Large intestine (tissue), 12 donors: ENCODE measurements at places on chromosomes 7 and 10. TPM values are rescaled to one million over a fixed set of nuclear protein-coding genes. Genes with fewer than 3 reads are reported as not detected.

DNA sequence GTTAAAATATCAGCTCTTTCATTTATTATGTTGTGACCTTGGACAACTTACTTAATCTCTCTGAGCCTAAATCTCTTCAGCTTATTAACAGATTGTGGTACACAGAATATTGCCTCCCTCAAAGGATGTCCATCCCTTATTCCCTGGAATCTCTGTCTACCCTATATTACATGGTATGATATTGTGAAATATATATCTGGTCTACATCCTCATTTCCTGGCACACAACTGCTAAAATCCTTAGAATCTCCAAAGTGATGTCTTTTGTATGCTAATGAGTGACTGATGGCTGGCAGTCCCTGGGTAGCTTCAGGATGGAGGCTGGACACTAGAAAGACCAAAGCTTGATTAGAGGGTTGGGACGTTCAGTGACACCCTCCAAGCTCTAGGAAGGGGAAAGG, 25.8 kb downstream of the ZNF438 start:
- DNase-seq: no peak

ERLIN1 gene
- 73.6 TPM for polyA plus RNA-seq

GRCh38 chr7:142809671-142810070, 38.9 kb downstream of the PRSS2 start:
- DNase-seq: no peak

H2BK1 gene
- polyA plus RNA-seq: not detected

SEMA3E gene
- polyA plus RNA-seq: 0.82 TPM

DNA sequence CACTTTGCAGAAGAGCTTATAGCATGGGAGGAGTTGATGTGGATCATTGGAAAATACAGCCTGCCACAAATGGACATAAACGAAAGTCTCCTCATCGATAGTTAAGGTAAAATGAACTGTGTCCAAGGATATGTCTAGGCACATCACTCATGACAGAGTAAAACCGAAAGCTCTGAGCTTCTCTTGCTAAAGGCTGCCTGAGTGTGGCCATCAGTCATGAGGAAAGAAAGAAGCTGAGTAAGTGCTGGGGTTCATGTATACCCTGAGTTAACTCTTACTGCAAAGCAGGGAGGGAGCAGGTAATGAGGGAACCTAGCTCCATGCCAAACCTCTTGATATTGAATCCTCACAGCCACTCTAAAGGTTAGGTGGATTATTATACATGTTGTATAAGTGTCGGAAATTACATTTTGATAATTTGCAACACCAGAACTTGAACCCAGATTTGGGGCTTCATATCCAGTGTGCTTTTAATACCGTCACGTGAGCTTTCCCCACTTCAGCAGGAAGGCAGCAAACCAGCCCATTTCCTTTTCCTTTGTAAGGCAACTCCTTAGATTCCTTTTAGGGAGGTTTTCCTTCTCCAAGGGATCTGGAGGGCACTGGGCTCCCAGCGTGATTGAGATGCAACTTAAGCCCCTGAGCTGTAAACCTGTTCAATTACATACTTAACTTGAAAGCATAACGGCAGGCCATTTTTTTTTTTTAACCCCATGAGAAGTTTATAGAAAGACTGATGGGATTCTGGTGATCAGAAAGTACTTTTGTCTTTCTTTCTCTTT, 215.0 kb downstream of the PHF14 start:
- DNase-seq: no peak

ODAD2 gene
- polyA plus RNA-seq: 0.61 TPM

DNA sequence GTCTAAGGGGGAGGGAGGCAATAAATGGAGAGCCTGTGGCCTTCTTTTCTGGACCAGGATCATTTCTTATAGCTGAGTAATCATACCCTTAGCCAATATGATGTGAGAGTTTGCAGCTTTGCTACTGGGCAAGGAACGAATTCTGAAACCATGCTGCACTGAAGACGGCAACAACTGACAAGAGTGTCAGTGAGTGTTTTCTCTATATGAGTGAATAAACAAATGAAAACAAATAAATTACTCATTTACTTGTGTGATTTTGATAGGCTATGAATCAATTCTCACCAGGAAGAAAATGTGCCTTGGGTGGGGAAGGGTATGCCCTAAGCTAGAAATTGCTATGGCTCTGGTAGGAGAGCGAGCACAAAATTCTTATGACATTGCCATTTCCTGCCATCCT, 79.4 kb upstream of the LRRN3 start:
- DNase-seq: no peak
